ENCODE measurements at places on chromosomes 2 and 18.

- DNase-seq, result no peak
Measured at GRCh38 chr2:180876506-180876905, 103.9 kb upstream of the UBE2E3 start.

- DNase-seq, result no peak
Measured at GRCh38 chr18:48739266-48740067, 200.6 kb downstream of the CTIF start.

- DNase-seq, result no peak
Measured at GRCh38 chr2:134119117-134119712, 134.7 kb upstream of the MGAT5 start.

- DNase-seq, result no peak
Measured at GRCh38 chr18:44149706-44150105, 531.0 kb upstream of the SETBP1 start.

DNA sequence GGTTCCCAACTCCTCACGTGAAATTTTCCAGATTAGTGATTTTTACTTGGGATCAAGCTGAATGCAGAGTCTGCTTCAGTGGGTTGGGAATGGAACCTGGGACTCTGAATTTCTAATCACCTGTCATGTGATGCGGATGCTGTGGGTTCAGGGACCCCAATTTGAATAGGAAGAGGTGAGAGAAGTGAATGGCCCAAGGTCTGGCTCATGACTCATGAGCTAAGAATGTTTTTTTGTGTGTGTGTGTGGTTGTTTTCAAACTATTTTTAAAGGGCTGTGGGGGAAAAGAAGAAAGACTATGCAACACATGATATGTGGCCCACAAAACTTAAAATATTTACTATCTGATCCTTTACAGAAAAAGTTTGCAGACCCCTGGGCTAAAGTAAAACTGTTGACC, 108.5 kb upstream of the CYRIA start:
- no peak for DNase-seq

DNA sequence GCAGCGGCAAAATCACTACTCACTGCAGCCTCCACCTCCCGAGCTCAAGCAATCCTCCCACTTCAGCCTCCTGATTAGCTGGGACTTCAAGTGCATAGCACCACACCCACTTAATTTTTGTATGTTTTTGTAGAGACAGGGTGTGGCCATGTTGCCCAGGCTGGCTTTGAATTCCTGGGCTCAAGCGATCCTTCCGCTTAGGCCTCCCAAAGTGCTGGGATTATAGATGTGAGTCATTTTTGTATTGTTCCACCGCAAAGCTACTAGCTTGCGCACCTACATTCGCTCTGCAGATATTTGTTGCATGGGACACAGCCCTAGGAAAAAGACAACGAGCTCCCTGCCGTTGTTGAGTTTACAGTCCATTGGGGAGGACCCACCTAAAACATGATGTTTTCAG, 173.5 kb upstream of the AGAP1 start:
- no peak for DNase-seq

DNA sequence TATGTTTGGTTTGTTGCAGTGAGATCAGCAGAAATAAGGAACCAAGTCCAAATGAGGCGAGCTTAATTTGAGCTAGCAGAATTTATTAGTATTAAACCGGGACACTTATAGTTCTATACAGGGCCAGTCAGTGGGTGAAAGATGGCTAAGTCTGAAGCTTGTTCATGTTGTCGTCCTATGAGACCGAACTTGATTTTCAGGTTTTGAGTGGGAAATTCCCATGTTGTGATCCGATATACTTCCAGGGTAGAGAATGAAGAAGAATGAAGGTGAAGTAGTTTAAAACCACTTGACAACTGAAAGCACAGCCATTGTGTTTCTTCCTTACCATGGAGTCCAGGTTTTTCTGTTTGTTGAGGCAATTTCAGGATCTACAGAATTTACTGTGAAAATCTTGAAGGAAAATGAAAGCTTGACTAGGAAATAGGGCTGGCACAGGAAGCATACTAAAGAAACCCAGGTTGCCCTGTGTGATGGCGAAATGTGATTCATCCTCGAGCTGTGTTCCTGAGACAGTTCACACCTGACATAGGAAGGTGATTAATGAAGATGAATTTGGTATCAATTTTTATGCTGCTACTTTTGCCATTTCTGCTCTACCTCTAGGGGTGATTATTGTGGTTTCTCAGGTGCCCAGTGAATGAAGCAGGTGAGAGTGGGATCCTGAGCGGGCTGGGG, 37.6 kb upstream of the MGAT5 start:
- DNase-seq, result no peak

- DNase-seq, result no peak
Measured at GRCh38 chr2:241649927-241650326, 12.4 kb downstream of the ATG4B start.

DNA sequence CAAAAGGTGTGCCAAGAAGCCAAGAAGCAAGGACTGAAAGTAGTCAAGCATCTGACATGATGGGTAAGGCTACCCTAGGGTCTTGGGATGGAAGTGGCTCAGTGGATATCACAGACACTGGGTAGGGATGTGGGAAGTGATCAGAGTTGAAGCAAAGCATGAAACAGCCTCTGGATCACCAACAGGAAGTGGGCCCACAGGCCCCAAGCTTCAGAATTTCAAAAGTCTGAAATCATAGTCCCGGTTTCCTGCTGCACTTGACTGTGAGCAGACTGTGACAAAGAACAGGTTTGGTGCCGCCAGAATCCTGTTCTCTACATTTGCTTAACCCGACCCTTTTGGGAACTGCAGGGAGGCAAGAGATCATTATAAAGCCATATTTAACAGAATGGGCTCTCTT, 57.4 kb downstream of the SP100 start:
- DNase-seq, result no peak

DNA sequence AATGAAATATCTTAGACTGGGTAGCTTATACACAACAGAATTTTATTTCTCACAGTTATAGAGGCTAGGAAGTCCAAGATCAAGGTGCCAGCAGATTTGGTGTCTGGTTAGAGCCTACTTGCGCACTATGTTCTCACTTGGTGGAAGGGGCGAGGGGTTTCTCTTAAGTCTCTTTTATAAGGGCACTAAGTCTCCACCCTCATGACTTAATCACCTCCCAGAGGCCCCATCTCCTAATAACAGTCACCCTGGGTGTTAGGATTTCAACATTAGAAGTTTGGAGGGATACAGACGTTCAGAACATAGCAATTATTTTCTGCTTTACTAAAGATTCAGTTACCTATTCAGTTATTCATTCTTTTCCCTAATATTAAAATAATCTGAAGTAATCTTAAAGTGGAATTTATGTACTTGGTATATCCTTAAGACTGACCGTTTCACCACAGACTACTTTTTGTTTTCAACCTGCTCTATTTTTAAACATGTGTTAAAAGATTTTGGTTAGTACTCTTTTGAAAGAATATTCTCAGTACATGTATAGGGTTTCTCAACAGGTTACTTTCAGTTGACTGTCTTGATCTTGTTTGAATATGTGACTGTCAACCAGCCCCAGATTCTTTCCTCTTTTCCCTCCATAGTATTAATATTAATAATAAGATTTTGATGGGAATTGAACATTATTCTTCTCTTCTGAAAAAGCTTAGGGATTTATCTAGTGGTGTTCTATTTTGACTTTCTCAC, 130.0 kb downstream of the TAF4B start:
- DNase-seq, result no peak

- DNase-seq, result no peak
Measured at GRCh38 chr2:73301636-73302035, 8.3 kb upstream of the EGR4 start.

DNA sequence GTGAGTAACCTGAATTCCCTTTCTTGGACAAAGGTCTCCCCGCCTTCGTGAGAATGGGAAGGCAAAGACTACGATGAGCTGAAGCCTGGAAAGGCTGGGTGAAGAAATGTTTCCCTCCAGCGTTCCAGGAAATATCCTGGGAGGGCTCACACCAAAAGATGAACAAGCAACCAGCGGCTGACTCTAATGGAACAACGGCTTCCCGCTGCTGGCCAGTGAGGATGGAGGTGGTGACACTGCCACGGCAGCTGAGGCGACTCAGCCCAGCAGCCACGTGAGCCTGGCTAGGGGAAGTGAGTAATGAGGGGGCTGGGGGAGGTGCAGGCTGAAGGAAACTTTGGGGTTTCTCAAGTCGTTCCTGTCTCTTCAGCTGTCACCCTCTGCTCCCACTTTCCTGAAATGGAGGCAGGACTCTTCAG, 105.0 kb upstream of the SMAD7 start:
- DNase-seq, result no peak

GRCh38 chr2:137535897-137536296, 428.4 kb upstream of the HNMT start:
- DNase-seq, result no peak

GRCh38 chr18:48319801-48320638, 89.2 kb downstream of the ZBTB7C start:
- no peak for DNase-seq

- DNase-seq, result no peak
Measured at GRCh38 chr2:150101947-150102346, 385.5 kb downstream of the RND3 start.

- DNase-seq, result no peak
Measured at GRCh38 chr18:7524786-7525185, 42.3 kb upstream of the PTPRM start.

DNA sequence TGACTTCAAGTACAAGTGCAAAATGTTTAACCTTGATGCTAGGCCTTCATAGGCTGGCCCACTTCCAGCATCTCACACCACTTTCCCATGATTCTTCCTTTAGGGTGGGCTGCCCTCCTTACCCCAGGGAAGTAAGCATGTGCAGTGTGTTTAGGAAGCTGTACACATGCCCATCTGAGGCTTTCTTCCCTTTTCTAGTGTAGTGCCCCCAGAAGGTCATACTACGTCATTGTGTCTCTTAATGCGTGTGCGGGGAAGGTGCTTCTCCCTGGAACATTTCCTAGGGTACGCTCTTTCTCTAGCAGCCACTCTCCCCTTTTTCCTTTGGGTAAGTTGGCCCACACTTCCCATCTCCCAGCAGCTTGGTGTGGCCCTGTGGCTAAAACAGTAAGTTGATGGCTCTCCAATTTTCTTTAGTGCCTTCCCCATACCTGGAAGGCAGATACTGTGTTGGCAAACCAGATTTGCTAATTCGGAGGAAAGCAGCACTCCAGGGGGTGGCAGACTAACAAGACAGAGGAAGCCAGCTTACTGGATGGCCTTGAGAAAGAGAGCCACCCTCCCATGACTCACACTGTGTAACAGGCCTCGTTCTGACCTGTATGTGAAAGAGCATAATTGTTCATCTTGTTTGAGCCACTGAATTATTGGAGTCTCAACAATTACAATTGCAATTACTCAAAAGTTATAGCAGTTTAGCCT, 1.1 kb upstream of the SULT6B1 start:
- DNase-seq, result peak; percentile 53

- DNase-seq, result no peak
Measured at GRCh38 chr2:206241736-206242135, 32.7 kb upstream of the ZDBF2 start.

GRCh38 chr2:163794635-163795034, 58.8 kb upstream of the FIGN start:
- no peak for DNase-seq

DNA sequence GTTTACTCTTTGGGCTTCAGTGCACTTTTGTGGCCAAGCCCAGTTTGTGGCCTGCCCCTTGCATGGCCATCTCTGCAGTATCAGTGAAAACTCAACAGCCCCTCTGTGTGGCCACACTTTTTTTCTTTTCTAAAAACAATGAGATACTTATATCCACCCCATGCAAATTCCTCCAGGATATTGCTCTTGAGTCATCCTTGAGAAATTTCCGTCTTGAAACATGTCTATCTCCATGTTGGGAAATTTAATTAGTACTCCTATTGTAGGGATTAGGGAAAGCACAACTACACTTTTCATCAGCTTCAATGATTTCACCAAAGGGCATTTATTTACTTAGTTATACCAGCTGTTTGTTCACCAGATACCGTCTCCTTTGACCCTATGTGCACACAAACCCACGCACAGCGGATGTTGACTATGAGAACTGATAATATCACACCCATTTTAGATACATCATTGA, 993.1 kb downstream of the TSN start:
- DNase-seq, result no peak

DNA sequence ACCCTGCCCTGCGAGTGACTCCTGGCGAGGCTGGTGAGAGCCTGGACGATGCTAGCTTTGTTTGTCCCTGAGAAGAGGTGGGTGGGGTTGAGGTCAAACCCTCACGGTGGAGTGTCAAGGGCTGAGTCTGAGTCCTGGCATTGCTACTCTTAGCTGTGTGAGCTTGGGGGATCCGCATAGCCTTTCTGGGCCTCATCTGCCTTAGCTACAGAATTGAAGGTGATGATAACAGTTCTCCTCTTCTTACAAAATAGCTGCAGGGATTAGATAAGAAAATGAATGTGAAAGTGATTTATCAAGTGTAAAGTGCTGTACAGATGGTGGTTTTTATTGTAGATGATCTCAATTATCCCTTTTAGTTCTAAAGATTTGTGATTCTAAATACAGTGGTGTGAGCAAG, 144.6 kb downstream of the LPIN1 start:
- no peak for DNase-seq

- DNase-seq, result no peak
Measured at GRCh38 chr18:22170421-22171257, 1.2 kb downstream of the GATA6 start.

- DNase-seq, result no peak
Measured at GRCh38 chr2:7288484-7288883, 371.3 kb downstream of the RNF144A start.

GRCh38 chr18:58139459-58140386, 95.7 kb downstream of the NEDD4L start:
- DNase-seq, result no peak

DNA sequence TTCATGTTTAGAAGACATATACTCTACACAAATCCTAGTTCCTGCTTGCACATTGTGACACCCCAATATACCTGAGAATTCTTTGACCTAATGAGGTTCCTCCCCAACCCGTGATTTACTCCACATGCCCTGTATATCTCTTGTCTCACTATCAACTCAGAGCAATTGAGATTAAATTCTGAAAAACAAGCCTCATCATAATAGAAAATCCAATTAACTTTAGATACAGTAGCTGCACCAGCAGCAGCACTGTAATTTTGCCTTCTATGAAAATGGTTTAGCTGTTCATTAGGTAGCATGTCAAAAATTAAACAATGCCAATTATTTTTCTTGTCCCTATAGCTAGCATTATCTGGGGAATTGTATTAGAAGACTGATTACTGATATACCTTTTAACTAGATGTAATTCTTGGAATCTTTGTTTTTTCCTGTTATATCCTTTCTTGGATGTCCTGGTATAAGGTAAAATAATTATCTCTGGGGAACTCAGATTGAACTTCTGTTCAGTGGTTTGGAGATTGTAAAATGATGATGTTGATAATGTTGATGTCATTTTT, 218.9 kb upstream of the TANK start:
- DNase-seq, result no peak

GRCh38 chr2:38060236-38061018, 15.5 kb downstream of the CYP1B1 start:
- DNase-seq, result no peak
